ENCODE measurements at places on chromosomes 12 and 14.

DNA sequence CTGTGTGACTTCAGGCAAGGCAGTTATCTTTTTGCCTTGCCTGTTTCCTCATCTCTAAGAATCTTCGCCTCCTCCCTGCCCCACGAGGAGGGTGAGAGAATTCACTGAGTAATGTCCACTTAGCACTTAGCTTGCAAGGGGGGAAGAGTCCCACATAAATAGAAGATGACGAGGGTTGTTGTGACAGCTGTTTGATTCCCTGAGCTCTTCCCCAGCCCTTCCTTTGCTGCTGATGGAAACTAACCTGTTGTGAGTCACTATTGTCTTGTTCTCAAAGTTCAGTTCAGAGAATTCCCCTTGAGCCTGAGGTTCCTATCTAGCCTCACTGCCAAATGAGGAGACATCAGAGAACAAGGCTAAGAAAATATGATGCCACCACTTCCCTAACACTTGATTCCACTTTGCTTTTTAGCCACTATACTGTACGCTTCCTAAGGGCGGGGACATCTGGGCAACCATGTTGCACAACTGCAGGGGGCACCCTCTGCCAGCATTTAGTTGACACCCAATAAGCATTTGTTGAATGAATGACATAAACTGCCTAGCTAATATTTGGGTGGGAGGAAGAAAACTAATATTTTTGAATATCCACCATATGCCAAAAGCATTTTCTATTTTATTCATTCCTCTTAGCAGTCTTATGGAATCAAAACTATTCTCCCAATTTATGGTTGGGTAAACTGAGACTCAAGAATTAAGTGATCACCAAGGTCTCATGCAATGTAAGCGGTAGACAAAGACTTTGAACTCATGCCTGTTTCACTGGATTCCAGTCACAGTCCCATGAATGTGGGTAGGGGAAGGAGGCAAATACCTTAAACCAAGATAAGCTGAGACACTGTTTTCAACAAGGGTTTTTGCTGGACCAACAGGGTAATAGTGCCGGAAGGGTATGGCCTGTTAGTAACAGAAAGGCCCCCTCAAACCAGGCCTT is 77.6 kb downstream of the ZFP36L1 start:
- DNase-seq: no peak

- no peak for DNase-seq
These were observed 345.7 kb downstream of the BMP4 start for GRCh38 chr14:53610947-53611346.

- DNase-seq: no peak
These were observed 46.9 kb downstream of the COCH start for GRCh38 chr14:30921305-30921704.

GRCh38 chr12:114888448-114888847 is 204.5 kb upstream of the TBX3 start:
- DNase-seq: no peak

DNA sequence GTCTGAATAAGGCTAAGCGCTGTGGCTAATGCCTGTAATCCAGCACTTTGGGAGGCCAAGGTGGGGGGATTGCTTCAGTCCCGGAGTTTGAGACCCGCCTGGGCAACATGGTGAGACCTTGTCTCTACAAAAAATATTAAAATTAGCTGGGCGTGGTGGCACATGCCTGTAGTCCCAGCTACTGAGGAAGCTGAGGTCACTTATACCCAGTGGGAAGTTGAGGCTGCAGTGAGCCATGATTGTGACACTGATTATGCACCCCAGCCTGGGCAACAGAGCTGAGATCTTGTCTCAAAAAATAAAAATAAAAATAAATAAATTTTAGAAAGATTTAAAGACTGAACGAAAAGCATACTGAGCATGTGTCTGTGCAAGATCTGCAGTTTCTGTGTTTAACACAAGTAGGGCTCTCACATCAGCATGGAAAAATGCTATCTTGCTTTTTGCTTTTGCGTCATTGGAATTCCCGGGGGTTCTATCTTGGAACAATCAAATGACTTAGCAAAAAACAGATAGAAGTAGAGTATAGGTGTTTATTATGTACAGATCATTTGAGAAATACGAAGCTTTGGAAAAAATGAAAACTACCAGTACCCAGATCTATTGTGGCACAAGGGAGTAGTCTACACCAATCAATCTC is 161.9 kb downstream of the CAPZA3 start:
- DNase-seq: no peak

DNA sequence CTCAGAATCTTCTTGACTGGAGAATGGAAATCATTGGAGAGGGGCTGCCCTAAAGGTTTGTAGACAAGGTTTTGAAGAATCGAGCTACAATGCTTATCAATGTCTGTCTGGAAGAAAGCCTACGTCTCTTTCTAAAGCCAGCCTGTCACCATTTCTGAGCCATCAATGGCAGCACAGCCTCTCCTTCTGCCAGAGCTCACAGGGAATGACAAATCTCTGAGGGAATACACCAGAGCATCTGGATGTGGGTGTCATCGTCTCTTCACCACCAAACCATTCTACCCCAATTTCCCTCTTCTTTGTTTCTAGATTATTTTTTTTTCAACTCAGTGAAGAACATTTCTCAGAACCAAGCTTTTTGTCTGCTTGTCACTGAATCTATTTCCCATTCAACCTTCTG is 349.7 kb downstream of the EMP1 start:
- no peak for DNase-seq

GRCh38 chr12:26017484-26018211 is 59.2 kb downstream of the RASSF8 start:
- DNase-seq: no peak

Measured in activated CD8-positive, alpha-beta memory T cell treated with anti-CD3 and anti-CD28 coated beads for 1 hour (primary cell).